ENCODE measurements at places on chromosomes 13 and 19.

DNA sequence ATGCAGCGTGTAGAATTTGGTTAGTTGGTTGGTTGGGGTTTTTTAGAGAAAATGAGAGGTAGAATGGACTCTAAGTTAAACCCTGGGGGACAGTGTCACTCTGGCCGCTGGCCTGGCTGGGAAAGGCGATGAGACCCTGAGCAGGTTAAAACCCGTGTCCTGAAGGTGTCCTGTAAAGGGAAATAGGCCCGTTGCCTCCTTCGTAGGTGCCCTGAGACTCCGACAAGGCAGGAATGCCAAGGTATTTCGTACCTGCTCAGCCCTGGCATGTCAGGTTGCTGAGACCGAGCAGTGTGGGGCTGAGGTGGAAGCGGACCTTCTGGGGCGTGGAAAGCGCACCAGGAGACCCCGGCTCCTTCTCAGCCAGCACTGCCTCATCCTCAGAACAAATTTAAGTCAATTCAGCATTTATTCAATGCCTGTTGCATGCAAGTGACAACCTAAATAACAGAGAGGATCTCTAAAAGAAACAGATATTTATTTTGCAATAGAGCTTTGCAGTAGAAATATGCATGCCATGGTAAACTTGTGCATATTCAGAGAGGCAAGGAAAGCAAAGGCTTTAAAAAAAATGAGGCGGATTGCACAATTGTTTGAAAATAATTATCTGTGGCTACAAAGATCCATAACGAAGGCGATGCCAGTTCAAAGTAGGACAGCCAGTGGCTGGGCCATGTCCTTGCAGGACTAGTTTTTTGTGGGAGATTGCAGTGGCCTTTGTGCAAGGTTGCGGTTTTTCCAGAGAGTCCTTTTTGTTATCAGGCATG is 1.4 kb upstream of the RAB20 start:
- DNase-seq: no peak

DNA sequence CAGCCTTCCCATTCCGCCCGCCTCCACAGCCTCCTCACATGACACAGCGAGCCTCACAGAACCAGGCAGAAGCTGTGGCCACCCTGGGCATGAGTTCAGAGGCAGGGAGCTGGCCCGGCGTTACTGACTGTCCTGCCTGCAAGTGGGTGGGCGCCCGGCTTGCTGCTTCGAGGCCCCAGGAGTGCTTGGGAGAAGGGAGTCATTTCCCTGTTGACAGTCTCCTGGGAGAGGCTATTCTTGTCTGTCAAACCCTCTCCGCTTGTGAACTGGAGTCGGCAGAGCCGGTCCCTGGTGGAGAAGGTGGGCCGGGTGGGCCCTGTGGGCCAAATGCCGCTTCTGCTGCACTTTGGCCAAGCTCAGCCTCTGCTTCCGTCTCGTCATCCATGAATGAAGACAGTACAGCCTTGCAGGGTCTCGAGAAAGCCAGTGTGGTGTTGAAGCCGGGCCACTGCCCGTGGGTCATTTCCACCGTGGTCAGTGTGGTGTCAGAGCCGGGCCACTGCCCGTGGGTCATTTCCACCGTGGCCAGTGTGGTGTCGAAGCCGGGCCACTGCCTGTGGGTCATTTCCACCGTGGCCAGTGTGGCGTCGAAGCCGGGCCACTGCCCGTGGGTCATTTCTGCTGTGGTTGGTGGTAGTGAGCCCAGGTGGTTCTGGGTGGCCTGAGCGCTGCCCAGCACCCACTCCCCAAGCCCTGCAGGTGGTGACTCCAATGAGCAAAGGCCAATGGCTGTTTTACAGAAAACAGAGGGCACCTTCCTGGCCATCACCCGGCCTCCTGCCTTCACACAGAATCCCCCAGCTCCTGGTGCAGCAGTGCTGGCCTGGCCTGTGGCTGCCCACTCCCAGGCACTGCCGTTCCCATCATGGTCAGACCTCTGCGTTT is 13.5 kb upstream of the F7 start:
- no peak for DNase-seq

GRCh38 chr13:45590066-45590465 is 25.5 kb downstream of the ERICH6B start:
- DNase-seq: no peak

- DNase-seq: no peak
Measured at GRCh38 chr13:20414546-20415305, 110.9 kb downstream of the CRYL1 start.

DNA sequence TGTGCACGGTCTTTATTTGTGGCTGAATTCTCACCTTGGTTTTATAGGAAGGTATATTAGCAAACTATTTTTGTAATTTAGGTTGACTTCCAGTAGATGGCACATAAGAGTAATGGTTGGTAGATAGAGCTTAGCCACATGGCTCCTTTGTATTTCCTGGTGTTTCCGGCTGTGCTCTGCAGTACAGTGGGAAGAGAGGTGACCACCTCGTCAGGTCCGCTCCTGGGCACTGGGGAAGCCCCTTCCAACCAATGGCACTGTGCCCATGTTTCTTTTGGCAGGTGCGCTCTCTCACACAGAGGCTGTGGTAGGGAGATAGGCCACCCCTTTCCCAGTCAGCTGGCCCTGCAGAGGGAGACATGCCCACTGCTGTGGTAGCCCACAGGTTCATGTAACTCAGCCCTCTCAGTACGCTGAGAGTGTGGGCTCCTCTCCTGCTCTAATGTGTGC is 74.3 kb upstream of the ATP12A start:
- no peak for DNase-seq

- no peak for DNase-seq
Measured at GRCh38 chr13:98771838-98772611, 19.6 kb upstream of the SLC15A1 start.

DNA sequence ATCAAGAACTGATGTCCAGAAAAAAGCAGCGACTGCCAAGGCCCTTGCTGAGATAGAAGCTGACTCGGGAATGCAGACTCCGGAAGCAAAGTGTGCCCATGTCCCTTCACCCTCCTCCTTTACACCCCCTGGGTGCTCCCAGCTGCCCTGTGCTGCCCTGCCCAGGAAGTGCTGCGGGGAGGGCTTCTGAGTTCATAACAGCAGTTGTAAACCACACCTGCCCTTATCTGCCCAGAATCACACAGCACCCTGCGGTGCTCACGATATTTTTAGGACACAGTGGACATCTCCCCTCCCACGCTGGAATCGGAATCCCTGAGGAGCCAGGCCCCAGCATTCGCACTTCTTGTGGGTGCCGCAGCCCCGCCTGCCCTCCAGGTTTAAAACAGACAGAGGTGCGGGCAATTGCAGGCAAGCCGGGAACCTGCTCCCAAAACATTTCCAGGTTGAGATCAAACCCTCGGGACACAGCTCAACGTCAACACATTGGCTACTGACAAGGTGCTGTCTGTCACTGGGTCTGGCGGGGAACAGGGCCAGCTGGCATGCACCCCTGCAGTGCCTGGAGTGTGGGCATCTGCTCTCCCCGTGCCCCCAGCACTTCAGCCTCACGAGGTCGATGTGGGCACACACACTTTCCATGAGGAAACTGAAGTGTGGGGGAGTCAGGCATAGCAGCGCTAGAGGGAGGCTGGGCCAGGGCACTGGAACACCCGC is 36.8 kb downstream of the RAB20 start:
- DNase-seq: no peak

GRCh38 chr13:93227280-93227877 is 772 bp downstream of the GPC6 start:
- DNase-seq: no peak

DNA sequence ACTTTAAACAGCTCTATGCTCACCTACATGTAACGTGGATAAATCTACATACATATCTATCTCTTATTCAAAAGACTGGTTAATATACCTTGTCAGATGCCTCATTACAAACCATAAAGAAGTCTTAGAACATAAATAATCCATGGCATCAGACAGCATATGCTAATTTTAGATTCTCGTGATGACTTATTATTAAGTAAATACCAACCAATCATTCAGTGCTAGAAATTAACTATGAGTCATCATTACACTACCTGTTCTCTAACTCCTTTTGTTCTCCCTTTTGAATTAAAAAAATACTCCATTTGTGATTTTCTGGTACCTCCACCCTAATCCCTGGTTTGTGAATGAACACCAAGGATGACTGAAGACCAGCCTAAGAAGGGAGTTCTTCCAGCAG is 754.3 kb upstream of the ARGLU1 start:
- DNase-seq: no peak

- no peak for DNase-seq
Measured at GRCh38 chr13:39185326-39185725, 147.1 kb downstream of the NHLRC3 start.

- DNase-seq: no peak
Measured at GRCh38 chr19:16213076-16213475, 15.4 kb downstream of the AP1M1 start.

DNA sequence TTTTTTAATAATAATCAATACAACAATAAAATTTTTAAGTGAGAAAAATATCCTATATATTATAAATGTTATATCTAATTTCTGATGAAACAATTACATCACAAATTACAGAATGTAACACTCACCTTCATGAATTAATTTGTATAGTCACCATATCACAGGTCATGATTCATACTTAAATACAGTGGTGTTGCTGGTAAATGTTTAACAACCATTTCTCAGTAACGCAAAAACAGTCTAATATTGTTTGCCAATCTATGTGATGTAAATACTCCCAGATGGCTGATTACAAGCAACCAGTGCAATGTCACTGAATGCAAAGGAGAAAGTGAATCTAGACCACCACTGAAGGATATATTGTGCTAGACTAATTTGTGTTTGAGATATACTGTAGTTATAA is 97.5 kb downstream of the DIAPH3 start:
- no peak for DNase-seq

DNA sequence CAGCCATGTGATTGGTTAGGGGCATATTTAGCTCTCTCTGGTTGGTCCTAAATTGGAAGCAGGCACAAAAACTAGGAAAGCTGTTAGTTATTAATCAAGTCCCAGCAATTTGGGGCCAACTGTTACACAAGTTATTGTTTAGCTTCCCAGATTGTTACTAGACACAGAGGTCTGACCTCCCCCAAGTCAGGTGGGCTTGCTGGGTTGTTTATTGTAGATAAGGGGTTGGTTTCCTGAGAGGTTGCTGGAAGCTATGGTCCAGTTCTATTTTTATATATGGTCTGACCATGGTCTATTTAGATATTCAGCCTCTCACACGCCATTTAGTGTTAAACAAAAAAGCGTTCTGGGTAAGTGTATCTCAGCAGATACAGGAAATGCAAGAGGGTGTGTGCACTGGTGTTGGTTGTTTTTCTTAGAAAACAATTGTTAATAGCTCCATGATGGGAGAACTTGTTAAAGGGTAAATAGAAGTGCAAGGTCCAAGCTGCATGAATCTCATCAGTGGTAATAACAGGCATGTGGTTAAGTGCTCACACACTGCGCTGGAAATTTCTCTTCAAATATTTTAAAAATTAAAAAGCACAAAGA is 150.0 kb downstream of the RAP2A start:
- DNase-seq: no peak

DNA sequence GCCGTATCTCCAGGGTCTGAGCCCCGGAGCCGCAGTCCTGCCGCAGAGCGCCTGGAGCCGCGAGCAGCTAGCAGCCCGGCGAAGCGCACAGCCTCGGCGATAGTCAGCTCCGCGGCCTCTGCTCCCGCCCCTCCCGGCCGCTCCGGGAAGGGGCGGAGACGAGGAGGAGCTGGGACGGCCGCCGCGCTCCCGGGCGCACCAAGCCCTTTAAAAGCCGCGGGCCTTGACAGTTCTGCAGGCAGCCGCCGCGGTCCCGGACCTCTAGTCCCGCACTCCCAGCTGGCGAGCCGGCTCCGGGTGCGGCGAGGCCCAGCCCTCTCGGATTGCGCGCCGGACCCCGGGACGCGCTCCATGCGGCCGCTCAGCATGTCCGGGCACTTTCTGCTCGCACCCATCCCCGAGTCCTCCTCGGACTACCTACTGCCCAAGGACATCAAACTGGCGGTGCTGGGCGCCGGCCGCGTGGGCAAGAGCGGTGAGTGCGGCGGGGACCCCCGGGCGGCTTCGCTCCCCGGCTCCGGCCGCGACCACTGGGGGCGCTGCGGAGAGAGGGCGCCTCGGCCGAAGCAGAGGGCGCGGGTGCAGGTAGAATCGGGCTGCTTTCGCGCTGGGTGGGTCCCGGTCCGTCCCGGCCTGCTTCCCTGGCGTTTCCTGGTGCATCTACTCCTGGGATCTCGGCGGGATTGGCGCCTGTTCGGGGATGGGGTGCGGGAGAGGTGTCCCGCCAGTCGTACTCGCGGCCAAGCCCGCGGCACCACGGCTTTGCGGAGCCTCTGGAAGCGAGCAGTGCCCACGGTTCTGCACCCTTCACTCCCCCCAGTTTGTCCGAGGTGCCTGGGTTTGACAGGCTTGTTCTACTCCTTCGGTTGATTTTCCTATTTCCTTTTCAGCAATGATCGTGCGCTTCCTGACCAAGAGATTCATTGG is at the start of gene RASL11A:
RASL11A (plus strand) TSS at position 237 of the 927 bp plus-strand sequence; CDS start at position 352, 115 bp downstream.
- DNase-seq: peak; percentile 61

- DNase-seq: no peak
Measured at GRCh38 chr13:113418722-113419049, 34.6 kb downstream of the ADPRHL1 start.

GRCh38 chr19:50723735-50724521 is 764 bp downstream of the CLEC11A start:
- DNase-seq: no peak
